Activated CD8-positive, alpha-beta memory T cell treated with anti-CD3 and anti-CD28 coated beads for 48 hours (primary cell): ENCODE measurements at places on chromosomes 16 and 17.

DNA sequence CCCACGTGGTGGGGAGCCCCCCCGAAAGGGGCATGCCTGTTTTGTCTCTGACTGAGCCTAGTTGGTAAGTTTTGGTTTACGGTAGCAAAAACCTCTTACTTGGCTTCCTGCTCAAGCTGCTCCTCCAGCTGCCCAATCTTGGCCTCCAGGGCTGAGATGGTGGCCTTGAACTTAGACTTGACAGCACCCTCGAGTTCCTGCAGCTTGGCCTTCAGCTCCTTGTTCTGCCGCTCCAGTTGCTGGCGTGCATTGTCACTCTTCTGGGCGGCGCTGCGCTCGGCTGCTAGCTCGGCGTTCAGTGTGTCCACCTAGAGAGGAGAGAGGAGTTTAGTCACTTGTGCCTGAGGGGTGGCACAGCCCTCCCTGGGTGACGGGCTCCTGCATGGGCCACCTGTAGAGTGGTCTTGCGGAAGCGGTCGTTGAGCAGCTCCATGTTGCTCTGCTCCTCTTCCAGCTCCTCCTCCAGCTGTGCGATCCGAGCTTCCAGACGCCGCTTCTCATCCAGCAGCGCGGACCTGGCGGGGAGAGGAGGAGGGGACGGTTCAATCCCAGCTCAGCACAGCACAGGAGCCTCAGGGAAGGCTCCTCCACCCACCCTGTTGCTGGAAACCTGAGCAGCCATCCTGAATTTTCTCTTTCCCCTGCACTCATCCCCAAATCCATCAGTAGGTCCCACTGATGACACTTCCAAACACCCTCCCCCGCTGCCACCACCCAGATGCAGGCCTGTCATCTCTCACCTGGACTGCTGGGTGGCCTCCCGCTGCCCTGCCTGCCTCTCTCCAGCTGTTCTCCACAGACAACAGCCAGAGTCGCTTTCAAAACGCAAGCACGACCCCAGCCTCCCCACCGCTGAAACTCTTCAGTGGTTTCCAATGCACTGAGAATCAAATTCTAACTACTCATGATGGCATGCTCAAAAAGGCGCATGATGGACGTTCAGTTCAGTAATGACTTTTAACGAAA, 44.6 kb downstream of the NDEL1 start:
- no peak for DNase-seq

GRCh38 chr17:11324846-11325420, 83.9 kb downstream of the SHISA6 start:
- DNase-seq = no peak

GRCh38 chr16:7313170-7313569, 19.5 kb upstream of the RBFOX1 start:
- DNase-seq = no peak

DNA sequence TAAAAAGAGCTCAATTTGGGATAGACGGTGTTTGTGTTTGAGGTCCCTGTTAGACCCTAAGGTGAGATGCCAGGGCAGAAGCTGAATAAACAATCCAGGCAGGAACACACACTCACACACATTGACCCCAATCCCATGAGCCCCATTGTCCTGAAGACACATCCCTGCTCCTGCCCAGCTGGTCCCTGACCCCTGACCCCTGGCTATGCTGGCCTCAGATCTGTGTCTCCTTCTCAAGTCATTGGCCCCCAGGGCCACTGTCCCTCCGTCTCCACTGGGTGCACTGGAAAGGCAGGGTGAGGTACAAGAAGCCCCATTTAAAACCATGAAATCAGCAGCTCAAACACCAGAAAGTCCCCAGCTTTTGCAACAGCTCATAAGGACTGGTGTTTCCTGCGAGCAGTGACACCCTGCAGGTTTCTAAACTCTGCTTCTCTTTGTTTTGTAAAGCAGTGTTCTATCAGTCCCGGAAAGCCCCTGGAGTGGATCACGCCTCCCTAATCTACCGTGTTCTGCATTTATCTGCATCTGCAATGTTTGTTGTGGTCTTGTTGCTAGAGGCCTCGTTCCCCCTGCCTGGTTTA, 18.0 kb upstream of the ASGR2 start:
- no peak for DNase-seq

DNA sequence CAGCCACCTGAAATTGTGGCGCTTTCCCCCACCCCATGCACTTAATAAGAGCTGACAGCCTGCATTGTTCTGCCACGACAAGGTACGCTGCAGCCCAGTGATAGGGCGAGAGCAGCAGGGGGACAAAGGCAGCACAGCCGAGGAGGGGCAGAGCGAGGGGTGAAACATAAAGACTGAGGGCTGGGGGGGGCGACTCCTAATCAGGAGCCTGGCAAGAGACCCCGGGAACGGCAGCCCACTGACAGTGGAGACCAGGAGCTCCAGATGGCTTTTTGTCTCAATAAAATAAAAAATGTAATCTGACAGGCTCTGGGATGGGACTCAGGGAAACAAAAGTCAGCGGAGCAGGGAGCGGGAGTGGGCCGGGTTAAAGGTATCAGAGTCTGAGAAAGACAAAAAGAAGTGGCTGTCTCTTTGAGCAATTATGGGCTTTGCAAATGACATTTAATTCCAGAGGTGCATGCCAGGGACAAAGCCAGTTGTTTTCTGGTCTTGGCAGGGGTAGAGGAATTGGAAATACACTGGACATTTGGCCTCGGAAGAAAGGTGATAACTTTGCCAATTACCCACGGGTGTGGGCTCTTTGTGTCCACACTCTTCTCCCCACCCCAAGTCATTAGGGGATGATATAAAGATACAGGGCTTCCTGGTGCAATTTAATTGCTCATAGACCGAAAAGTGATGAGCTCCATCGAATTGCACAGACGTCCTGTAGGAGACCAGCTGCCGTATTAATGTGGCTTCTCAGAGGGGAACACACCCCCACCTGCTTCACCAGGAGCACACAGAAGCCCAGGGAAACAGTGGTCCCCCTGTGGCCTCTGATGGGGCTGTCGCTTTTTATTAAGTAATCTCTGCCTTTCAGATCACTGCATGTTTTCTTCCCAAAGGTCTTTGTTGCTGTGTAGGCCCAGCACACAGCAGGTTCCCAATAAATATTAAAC, 17.6 kb upstream of the CCDC182 start:
- no peak for DNase-seq

GRCh38 chr16:15545544-15545943, 97.4 kb downstream of the MARF1 start:
- DNase-seq = no peak

GRCh38 chr16:66926171-66926947, 1.0 kb upstream of the RRAD start:
- no peak for DNase-seq

- DNase-seq = no peak
Observed at GRCh38 chr17:56939869-56940484, 20.9 kb downstream of the COIL start.

GRCh38 chr17:61531223-61531622, 59.8 kb downstream of the NACA2 start:
- DNase-seq = no peak

- no peak for DNase-seq
Observed at GRCh38 chr17:10879190-10879836, 41.4 kb upstream of the PIRT start.

DNA sequence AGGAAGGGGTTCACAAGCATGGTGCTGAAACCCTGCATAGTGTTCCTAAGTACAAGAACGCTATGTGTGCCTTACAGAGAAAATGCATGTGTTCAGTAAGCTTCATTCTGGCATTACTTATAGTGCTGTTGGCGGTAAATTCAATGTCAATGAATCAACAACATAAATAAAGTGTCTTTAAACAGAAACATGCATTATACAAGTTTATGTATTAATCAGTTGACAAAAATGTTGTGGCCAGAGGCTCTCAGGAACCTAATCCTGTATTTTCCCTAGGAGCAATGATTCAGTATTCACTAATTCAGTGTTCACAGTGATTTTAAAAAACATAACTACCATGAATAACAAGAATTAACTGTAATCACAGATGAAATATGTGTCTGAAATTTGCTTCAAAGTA, 47.1 kb upstream of the MYOCD start:
- DNase-seq = no peak

DNA sequence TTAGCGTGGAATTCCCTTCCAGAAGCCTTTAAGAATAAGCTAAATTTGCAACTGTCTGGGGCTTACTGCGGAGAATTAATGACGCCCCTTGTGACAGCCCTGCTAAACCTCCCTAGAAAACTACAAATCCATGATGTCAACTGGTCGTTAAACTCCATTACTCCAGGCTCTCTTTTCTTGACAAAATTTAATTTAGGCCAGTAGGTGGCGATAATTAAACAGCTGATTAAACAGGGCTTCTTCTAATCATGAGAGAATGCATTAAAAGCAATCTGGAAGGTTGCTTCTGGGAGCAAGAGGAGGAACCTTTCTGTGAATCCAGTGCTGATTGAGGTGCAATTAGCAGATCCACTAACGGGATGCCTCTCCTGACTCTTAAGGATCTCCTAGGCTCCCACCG, 8.1 kb upstream of the NLRP1 start:
- DNase-seq = no peak
